HS-27A (cell line): ENCODE measurements at places on chromosomes 1 and 21.

GRCh38 chr21:38221594-38221993 lies 35.2 kb upstream of the KCNJ15 start:
- no peak for DNase-seq

DNA sequence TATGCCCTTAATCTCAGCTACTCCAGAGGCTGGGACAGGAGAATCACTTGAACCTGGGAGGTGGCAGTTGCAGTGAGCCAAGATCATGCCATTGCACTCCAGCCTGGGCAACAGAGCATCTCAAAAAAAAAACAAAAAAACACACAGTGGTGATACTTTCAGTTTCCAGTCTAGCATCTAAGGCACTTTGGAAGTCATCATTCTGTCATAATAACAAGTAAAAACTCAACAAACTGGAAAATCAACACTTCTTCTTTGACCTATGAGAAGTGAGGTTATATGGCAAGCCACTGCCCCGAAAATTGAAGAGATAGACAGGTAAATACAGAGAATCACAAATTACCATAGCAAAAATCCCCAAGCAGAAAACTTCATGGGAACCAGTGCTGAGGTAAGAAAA lies 51.9 kb downstream of the IL12RB2 start:
- no peak for DNase-seq

DNA sequence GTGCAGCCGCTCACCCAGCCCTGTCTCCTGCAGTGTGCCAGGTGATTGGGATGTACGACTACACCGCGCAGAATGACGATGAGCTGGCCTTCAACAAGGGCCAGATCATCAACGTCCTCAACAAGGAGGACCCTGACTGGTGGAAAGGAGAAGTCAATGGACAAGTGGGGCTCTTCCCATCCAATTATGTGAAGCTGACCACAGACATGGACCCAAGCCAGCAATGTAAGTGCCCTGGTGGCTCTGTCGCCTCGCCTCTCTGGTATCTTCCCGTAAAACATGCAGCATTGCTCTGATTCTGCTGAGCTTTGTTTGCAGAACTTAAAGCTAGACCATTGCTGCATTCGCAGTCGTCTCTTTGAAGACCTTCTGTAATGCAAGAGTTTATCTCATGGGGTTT lies 79.2 kb downstream of the ATP5PO start:
- DNase-seq = no peak

- no peak for DNase-seq
Measured at GRCh38 chr21:46017695-46018094, 36.1 kb downstream of the COL6A1 start.

- no peak for DNase-seq
Measured at GRCh38 chr21:19148056-19148455, 744.5 kb upstream of the TMPRSS15 start.

DNA sequence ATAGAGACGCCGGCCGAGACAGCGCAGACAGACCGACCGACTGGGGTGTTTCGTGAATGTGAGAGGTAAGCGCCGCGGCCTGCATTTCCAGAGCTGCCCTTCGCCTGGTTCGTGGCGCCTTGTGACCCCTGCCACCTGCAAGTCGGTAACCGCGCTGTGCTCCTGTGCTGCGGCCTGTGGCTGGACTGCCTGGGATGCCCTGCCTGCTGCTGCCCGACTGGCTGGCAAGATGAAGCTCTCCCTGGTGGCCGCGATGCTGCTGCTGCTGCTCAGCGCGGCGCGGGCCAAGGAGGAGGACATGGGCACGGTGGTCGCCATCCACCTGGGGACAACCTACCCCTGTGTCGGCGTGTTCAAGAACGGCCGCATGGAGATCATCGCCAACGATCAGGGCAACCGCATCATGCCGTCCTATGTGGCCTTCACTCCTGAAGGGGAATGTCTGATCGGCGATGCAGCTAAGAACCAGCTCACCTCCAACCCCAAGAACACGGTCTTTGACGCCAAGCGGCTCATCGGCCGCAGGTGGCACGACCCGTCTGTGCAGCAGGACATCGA lies 150.8 kb downstream of the RRAGC start:
- DNase-seq = no peak

- no peak for DNase-seq
Measured at GRCh38 chr1:58857680-58858673, 74.1 kb upstream of the JUN start.

- no peak for DNase-seq
Measured at GRCh38 chr1:67719329-67720196, 34.6 kb downstream of the GADD45A start.

GRCh38 chr1:24443241-24443656 lies 27.6 kb downstream of the NIPAL3 start:
- no peak for DNase-seq

GRCh38 chr1:154694995-154695394 lies 87.0 kb upstream of the ADAR start:
- DNase-seq = no peak

GRCh38 chr1:192343344-192343743 lies 26.6 kb downstream of the RGS21 start:
- DNase-seq = no peak

DNA sequence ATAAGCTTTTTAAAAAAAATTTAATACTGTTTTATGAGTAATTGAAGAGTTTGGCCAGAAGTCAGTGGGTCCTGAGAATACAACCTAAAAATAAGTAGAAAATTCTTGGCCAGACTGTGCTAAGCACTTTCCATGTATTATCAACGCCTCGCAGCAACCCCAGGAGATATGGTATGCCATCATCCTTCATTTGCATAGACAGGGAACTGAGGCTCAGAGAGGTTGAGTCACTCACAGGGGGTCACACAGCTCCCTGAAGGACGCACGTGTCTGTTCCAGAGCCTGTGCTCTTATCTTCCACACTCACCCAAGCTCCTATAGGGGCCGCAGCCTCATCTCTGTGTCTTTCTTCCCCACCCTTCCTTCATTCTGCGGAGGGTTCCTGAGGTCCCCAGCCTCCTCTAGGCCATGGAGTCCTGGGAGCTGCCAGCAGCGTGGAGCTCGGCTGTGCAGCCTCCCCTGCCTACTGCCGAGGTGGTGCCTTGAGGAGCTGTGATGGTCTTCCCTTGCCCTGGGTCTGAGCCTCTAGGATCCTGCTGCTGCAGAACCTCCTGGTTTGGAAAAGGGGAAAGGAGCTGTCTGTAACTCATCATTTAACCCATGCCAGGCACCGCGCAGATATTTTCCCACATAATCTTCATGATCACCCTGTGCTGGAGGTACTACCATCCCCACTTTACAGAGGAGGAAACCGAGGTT lies 30.3 kb upstream of the ECE1 start:
- DNase-seq = no peak

GRCh38 chr1:241086686-241087085 lies 270.3 kb downstream of the RGS7 start:
- no peak for DNase-seq

DNA sequence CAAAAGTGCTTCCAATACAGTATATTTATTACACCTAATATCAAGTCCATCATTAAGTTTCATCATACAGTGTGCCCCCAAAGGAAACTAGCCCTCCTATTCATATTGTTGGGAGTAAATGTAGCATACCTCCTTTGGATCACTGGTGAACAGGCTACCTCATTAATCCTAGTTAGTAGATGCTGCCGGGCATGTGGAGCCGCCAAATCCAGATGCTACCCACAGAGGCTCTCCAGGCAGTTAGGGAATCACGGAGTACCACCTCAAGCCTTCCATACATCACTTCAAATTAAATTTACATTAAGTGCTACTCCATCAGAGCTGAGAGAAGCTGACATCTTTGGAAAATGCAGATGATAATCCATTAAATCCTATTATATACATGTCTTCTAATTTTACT lies 121.7 kb upstream of the FOXD3 start:
- no peak for DNase-seq

DNA sequence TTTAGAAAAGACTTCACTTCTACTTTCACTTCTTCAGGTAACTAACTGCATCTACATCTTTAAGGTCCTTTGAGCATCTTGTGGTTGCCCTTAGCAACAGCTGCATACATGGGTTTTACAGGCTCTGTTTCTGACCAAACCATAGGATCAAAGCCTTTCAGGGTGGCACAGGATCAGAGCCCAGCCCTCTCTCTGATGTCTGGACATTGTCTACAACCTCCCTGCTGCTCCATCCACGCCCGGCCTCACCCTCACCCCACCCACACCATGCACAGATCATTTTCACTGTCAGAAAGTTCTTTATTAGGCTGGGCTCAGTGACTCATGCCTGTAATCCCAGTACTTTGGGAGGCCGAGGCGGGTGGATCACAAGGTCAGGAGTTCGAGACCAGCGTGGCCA lies 5.2 kb downstream of the NCF2 start:
- no peak for DNase-seq

GRCh38 chr1:77927414-77927813 lies 39.0 kb downstream of the NEXN start:
- no peak for DNase-seq

GRCh38 chr21:44737706-44738354 lies 26.5 kb upstream of the TSPEAR start:
- DNase-seq = peak; percentile 26

DNA sequence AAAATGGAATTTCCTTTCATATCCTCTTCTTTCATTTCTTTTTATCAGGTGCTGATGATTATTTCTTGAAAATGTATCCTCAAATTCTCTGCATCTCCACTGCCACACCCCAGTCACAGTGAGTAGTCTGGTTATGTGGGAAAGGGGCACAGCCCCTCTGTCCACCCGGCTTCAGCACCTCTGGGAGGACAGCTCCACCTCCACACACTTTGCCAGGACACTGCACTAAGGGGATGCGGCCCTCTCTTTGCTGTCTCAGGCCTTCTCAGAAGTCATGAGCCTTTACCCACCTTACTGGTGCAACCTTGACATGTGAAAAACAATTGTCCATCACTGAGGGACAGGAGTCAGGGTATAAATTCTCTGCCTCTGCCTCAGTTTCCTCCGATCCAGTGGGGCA lies 433.1 kb downstream of the PCP4 start:
- DNase-seq = no peak

- no peak for DNase-seq
Measured at GRCh38 chr1:41476807-41477361, 7.6 kb downstream of the EDN2 start.

DNA sequence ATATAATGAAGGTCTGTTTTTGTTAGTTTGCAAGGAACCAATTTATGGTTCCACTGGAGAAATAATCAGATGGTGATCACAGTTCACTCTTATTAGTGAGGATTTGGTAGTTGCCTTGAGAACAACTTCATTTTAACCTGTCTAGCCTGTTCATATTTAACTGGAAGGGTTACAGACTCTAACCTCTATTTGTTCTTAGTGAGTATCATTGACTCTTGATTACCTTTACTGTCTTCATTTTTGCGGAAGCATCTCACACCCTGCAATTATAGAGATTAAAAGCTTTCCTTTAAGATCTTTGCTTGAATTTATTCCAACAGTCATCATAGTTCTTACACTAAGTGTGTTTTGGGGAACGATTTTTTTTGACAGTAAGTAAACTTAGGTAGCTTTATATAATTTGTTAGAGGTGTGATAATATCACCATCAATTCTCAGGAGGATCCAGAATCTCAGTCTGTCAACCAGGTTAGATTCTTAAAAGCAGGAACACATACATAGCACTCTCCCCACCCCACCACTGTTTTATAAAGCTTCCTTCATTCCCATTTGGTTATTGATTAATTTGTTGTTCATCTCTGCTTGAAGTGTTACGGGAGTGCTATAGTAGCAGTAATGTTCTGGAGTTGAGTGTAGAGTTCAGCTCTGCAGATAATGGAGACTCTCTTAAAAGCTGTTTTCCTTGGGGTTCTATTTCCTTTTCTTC lies 30.1 kb downstream of the B3GALT2 start:
- DNase-seq = no peak

- no peak for DNase-seq
Measured at GRCh38 chr1:237197470-237198425, 155.8 kb downstream of the RYR2 start.

- no peak for DNase-seq
Measured at GRCh38 chr1:36155408-36156328, at the start of gene MAP7D1. MAP7D1 (plus strand) TSS chr1:36156160; CDS start chr1:36156418, 258 bp downstream.

DNA sequence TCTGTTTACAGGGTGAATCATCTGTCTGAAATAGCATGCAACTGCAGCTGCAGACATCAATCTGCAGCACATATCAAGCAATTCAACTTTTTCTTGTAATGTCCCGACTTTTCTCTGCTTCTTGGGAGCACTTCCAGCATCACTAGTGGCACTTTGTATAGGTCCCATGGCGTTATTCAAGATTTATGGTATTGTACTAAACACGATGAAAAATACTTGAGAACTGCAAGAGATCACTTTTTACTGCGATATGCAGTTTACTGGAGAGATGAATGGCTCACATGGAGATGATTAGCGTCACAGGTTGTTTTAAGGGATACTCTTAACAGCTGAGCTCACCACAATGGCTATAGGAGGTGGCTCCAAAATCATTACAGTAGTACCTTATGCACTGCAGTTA lies 7.2 kb upstream of the SCMH1 start:
- no peak for DNase-seq

- DNase-seq = peak; percentile 95
Measured at GRCh38 chr1:184754476-184755225, at the start of gene EDEM3. EDEM3 (minus strand) TSS chr1:184754858; CDS start chr1:184754646, 212 bp downstream.

DNA sequence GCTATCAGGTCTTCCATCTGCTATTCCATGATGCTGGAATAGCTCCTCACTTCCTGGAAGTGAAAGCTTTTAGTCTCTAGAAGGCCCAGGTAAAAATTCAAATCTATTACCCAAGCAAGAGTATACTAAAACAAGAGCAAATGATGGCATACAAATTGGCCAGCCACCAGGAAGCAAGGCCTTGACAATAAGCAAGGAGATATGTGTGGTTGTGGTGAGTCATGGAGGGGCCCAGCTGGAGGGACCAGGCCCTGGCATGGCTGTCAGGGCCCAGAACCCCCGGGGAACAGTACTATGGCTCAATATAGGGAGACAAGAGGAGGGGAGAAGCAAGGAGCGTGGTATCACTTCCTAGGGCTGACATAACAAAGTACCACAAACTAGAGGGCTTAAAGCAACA lies 358.7 kb downstream of the RRAGC start:
- DNase-seq = no peak

GRCh38 chr1:180456191-180456590 lies 46.2 kb downstream of the ACBD6 start:
- no peak for DNase-seq
